ENCODE measurements at places on chromosomes 7 and 10. TPM values are rescaled to one million over a fixed set of nuclear protein-coding genes. Genes with fewer than 3 reads are reported as not detected.

Gene CFTR
- not detected for total RNA-seq

Gene CYP2C8
- not detected for total RNA-seq

Gene CFAP58
- total RNA-seq: 1.8 TPM

Gene GATA3
- total RNA-seq: 0.68 TPM

Gene CLDN4
- total RNA-seq: 1.2 TPM

Gene AQP1
- total RNA-seq: not detected
